ENCODE measurements at places on chromosomes 6 and 20.

GRCh38 chr20:40489886-40490285 is 199.2 kb downstream of the MAFB start:
- DNase-seq, result no peak

GRCh38 chr20:5524896-5525295 is 208.1 kb upstream of the PROKR2 start:
- no peak for DNase-seq

DNA sequence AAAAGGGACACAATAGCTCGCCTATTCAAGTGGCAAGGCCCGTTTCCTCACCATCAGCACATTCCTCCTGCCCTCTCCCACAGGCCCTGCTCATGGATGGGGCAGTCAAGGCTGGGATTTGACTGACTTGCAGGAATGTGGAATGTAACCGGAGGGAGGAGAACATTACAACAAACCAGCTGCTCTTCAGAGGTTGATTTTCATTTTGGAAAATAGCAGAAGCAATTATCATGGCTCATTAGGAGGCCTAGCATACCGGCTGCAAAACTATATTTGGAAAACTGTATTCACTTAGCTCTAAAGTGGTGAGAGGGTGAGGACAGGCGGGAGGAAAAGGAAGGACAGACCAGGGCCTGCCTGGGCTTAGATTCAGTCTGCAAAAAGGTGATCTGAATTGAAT is 283.7 kb downstream of the CD83 start:
- no peak for DNase-seq

DNA sequence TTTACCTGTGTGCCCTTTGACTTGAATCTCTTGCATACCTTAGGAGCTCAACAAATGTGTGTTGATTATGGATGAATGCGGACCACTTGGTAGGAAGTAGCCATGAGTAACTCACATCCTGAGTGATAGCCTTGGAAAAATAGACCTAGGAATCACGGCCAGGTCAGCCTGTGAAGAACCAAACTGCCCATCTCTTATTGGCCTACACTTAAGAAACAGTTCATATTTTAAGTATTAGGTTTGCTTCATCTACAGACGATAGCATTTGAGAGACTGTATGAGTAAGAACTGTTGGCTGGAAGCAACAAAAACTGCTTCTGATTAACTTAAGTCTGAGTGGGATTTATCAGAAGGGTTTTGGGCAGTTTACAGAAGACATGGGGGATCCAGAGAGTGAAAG is 320.1 kb upstream of the PRND start:
- no peak for DNase-seq

DNA sequence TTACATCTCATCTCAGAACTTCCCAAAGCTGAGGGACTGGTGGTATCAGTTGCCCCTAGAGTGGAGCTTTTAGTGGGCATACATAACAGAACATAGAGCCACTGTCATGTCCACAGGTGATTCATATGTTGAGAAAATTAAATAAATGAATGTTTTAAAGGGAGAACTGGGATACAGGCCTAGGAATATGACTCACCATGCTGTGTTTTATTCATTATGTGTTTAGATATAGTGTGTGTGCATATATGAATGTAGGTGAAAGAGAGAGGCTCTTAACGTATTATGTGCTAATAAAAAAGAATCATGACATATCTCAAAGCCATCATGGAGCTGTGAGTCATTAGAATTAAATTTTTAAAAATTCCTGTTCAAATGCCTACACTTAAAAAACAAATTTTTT is 332.2 kb upstream of the RSPO3 start:
- DNase-seq, result no peak

DNA sequence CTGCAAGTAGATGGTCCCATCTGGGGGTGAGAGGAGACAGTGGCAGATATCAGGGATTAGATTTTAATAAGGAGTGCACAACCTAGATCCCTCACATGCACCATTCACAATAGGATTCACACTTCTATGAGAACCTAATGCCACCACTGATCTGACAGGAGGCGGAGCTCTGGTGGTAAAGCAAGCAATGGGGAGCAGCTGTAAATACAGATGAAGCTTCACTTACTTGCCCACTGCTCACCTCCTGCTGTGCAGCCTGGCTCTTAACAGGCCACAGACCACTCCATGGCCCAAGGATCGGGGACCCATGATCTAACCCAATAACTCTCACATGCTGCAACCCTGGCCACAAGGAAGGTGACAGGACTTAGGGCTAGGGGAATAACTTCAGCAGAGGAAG is 75.4 kb downstream of the ZNF133 start:
- no peak for DNase-seq

DNA sequence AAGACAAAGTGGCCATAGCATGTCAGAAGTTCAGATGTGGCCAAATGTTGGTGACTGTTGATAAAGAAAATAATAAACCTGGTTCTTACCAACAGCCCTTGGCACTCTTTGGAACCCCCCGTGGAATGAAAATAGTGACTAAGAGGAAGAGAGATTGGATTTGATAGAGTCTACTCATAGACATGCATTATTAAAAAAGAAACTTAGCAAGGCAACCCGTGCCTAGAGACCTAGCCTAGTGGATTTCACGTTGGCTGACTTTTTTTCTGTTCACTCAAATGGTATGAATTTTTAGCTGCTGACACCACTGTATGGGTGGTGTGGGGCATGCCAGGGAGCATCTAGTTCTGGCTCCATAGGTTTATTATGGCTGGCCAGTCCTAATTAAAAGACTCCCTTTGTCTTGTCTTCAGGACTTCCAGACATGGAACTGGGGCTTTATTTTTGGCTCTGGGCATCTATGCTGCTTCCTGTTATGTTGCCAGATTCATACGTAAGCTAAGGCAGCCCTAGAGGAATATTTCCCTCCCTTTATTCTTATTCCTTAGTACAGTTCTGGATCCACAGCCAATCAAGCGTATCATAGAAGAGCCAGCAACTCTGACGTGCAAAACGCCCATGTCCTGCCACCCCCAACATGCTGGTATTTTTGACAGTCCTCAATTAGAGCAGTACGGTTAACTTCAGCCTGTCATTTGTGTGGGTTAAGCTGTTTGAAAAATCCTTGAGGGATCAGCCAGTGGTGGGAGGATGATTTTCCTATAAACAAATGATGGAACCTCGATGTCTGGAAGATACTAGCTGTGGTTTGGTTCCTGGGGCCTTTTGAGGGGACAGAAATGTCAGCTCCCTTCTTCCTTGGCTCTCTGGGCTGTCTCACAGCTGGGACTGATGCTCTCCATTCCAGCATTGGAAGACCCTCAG is 127.5 kb downstream of the ISM1 start:
- no peak for DNase-seq

GRCh38 chr6:81606965-81607381 is 145.5 kb downstream of the TENT5A start:
- DNase-seq, result no peak

Data from left forelimb (tissue), 1 donor.